ENCODE measurements at places on chromosomes 4 and X.
A peak's percentile ranks its signal among the peaks of the same experiment; 100 is the strongest.

GRCh38 chr4:145956288-145956890, 17.8 kb upstream of the ZNF827 start:
- DNase-seq: no peak

DNA sequence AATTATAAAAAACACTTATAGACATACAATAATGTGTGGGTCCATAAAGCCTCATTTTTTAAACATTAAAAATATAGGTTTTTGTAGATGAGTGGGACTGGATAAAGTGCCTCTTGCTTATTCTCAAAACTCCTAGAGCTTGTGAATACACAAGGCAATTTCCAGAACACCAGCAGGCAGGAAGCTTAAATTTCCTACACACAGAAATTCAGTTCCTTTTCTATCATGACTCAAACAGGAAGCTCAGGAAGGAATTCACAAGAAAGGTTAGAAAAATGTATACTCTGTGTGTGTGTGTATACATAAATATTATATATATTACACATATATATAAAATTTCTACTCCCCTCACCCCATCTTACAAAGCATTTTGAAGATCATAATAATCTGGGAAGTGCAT, 11.3 kb downstream of the MAGEB6 start:
- DNase-seq: no peak

GRCh38 chr4:83563998-83564397, 28.1 kb downstream of the GPAT3 start:
- no peak for DNase-seq

GRCh38 chr4:2079926-2080325, 20.8 kb downstream of the NAT8L start:
- no peak for DNase-seq

DNA sequence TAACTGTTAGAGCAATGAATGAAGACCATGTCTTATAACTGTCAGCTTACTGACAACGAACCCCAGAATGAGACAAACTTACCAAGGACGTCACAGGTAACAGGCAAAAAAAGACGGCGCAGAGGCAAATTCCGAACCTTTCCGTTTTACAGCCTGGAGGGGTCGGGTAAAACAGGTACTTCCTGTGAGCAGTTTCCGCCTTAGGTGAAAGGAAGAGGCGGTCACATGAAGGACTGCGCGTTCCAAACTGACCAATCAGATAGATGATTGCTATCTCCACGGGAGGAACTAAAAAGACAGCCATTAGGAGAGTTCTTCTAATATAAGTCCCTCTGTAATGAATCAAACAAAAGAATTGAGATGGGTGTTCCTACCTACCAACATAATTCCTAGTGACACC, at the start of gene COX7B2:
COX7B2 (minus strand) TSS at position 168 of the 400 bp plus-strand sequence. CDS start 174,053 bp downstream, outside the sequence.
- no peak for DNase-seq

DNA sequence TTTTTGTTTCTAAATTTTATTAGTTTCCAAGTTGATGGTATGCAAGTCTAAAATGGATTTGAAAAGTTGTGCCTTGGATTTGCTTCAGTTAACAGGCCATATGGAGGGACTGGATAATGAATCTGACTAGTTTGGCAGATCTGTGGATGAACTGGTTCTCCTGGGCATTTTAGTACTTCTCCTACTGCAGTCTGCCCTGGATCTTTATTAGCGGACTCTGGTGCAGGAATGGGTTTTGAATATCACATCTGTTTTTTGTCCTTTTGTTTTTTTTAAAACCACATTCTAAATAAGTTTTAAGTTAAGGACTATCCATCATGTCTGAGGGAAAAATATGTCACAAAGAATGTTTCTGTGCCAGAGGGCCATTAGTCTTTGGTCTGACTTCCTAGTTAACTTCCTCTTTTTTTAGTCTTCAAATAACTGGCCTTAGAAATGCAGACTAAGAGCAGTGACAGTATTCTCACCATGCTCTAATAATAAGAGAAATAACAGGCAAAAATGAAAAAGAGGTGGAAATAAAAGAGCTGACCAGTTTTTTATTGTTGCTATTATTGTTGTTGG, 13.9 kb upstream of the DCK start:
- no peak for DNase-seq

GRCh38 chr4:73446336-73446938, 10.4 kb downstream of the AFP start:
- DNase-seq: no peak

GRCh38 chr4:2274320-2275043, 12.6 kb upstream of the MXD4 start:
- no peak for DNase-seq

DNA sequence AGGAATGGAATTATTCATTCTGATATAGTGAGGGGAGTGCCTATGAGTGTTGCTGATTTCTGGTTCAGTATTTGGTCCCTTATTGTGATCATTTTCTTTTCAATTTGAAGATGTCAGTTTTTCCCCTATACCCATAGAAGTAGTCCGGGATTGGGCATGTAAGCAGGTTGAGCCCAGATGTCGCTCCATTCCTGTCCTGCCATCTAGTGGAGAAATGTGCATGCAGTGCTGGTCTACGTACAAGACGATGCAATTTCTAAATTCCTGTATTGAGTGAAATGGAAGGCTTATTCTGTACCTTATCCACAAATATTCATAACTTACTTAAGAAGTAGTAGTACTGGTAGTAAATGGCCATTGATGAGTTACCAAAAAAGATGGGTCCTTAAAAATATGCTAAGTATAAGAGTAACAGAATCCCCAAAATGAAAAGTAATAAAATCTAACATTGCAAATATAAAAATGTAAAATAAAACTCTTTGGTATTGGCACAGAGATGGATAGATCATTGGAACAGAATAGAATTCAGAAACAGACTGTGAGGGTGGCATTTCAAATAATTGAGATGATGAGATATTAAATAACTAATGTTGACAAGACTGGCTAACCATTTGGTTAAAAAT, 60.9 kb downstream of the UGT8 start:
- DNase-seq: peak; percentile 28

GRCh38 chrX:76148753-76149152, 24.1 kb upstream of the PBDC1 start:
- DNase-seq: peak; percentile 9

DNA sequence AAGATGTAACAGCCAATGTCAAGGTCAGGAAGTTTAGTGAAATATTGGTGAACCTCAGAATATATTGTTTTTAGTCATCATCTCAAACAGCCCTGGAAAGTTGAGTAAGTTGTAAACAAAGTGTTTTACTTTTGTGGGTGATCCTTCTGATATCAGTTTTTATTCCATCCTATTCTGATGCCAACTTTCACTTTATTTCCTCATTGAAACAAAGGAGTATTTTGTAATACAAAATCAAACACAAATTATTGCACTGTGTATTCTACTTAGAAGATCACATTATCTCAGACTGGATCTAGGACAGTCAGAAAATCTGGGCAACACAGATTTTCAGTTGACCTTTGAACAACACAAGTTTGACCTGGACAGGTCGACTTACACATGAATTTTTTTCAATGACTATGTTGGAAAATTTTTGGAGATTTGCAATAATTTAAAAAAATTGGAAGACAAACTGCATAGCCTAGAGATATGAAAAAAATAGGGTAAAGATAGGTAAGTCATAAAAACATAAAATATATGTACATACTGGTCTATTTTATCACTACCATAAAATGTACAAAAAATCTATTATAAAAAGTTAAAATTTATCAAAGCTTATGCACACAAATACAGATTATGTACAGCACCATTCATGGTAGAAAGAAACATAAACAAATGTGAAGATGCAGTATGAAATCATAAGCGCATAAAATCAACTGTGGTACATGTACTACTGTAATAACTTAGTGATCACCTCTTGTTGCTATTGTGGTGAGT, 709.1 kb upstream of the FAM241A start:
- no peak for DNase-seq

- DNase-seq: peak; percentile 55
Measured at GRCh38 chr4:157014621-157015591, 43.3 kb upstream of the PDGFC start.

DNA sequence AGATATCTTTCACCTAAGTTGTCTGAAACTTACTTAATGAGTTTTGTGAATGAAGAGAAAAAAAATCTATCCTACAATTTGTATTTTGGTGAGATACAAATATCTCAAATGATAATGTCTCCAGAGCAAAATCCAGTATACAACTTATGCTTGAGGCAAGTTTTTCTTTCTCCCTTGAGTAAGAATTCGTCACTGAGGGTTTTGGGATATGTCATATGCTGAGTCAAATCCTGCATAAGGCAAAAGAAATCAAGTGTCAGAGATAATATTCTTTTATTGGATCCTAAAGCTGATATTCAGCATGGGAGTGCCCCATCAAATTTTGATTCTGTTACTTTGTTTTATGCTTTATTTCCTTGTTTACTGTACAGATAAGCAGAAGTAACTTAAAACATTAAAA, 1308.6 kb downstream of the ARAP2 start:
- DNase-seq: no peak

DNA sequence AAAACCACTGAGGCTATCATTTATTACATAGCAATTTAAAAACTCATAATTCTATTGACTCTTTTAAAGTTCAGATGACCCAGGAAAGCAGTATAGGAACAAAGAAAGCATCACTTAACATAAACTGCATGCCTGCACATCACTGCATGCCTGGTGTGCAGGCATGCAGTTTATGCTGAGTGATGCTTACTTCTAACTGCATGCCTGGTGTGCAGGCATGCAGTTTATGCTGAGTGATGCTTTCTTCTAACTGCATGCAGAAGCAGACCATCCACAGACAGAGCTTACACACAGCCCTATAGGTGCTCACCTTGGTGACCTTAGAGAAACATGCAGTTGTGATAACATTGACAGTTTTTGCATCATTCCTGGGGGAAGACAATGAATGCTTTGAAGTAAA, 17.0 kb downstream of the SDAD1 start:
- DNase-seq: no peak

GRCh38 chrX:68832101-68832416, 3.2 kb downstream of the EFNB1 start:
- no peak for DNase-seq

GRCh38 chr4:146577111-146577510, 55.4 kb upstream of the SLC10A7 start:
- DNase-seq: no peak

DNA sequence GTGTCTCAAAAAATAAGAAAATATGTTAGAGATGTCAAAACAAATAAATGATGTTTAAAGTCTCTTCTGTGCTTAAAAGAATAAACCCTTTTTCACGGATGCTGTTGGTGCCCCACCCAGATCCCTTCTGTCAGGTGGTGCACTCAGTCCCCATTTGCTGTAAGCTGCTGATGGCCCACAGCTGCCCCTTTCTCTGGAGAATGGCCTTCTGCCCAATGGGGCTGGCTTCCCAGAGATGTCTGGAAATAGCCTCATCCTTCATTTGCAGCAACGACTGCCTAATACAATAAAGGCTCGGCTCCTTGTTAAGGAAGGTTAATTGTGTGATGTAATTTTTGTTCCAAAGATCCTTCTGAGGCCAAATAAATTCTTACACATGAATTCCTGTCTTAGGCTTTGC, 31.8 kb downstream of the ETNPPL start:
- no peak for DNase-seq

DNA sequence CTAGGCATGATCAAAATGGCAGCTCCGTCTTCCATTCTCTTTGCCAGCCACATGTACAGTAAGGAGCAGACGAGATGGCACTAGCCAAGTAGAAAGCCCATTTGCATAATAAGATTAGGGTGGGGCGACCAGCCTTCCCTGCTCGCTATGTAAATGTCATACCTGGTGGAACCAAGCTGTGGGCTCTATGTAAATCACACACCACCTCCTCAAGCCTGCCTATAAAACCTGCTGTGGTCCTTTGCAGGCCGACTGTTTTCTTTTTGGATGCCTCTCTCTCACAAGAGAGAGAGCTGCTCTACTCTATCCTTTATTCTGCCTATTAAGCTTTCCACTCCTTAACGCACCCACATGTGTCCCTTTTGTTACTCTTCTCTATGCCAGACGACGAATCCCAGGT, 1472.7 kb downstream of the ARAP2 start:
- DNase-seq: no peak

DNA sequence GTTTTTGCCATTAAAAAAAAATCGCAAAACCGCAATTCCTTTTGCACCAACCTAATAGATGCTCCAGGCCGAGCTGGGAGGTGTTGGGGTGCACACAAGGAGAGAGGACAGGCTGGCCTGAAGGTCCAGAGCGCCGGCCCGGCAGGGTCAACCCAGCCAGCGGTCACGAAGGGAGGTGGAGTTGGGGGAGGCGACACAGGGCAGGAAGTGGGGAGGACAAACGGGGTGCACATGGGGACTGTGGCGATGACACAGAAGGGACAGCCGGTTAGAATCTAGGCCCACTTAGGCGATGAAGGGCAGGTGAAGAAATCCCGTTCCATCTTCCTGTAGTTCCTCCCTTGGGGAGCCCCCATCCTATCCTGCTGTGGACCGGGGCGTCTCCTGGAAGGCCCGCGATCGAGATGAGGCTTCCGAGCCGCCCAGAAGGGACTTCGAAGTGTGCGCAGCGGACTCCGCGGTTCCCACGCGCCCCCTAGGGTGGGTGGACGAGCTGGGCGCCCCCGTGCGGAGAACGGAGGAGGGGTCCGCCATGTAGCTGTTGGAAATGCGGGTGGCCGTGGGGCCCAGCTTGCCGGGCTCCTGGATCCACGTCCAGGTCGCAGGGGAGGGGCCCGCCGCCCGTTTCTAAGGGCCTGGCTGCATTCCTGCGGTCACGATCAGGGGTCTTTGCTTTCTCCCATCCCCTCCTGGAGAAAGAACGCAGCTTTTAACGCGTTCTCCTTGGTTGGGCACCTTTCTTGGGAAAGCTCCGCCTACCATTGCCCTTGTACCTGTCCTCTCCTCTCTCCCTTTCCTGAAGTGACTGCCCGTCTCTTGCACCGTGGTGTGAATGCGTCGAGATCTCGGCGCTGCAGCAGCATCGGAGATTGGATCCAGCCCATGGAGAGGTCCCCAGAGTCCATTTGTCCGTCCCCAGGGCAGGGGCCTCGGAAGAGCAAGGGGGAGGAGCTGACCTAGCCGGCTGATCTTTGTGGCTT, 17.0 kb upstream of the HPF1 start:
- DNase-seq: no peak

DNA sequence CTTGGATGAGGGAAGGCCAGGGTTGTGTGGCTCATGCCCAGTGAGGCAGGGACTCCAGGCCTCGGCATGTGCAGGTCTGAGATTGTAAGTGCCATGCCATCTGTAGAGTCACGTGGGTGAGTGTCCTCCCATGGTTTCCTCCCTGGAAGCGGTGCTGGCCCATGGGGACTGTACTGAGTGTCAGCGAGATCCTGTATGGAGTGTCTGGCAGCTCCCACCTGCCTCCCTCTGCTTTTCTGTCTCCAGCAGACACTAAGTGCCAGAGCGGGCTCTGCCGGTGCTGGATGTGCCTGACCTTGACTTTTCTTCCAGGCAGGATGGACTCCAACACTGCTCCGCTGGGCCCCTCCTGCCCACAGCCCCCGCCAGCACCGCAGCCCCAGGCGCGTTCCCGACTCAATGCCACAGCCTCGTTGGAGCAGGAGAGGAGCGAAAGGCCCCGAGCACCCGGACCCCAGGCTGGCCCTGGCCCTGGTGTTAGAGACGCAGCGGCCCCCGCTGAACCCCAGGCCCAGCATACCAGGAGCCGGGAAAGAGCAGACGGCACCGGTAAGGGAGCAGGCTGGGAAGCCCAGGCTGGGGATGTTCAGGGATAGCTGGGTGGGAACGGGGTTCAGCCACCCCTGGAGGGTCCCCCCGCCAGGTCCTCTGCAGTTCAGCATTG, 7.6 kb downstream of the WFS1 start:
- DNase-seq: no peak

Data from HS-5 (cell line).